Left colon (tissue), 2 donors: ENCODE measurements at places on chromosomes 16 and 17. TPM values are rescaled to one million over a fixed set of nuclear protein-coding genes. Genes with fewer than 3 reads are reported as not detected.
A peak's percentile ranks its signal among the peaks of the same experiment; 100 is the strongest.

The COG1 gene
- 46.4 TPM for total RNA-seq

The ADORA2B gene
- 28.6 TPM for total RNA-seq

The IRF8 gene
- total RNA-seq, result 41.9 TPM

The SOCS3 gene
- total RNA-seq, result 33.1 TPM

The CD300LG gene
- total RNA-seq, result 0.87 TPM

The TNK1 gene
- 22.2 TPM for total RNA-seq

The CCL11 gene
- total RNA-seq, result 4.9 TPM

The STAC2 gene
- not detected for total RNA-seq

The PITPNC1 gene
- 13.7 TPM for total RNA-seq

The MFSD11 gene
- total RNA-seq, result 39.1 TPM

The DNAJA3 gene
- 56.7 TPM for total RNA-seq

The TUBD1 gene
- 6.1 TPM for total RNA-seq

- DNase-seq, result no peak
Measured at GRCh38 chr17:4098521-4099209, 44.2 kb downstream of the ZZEF1 start.

DNA sequence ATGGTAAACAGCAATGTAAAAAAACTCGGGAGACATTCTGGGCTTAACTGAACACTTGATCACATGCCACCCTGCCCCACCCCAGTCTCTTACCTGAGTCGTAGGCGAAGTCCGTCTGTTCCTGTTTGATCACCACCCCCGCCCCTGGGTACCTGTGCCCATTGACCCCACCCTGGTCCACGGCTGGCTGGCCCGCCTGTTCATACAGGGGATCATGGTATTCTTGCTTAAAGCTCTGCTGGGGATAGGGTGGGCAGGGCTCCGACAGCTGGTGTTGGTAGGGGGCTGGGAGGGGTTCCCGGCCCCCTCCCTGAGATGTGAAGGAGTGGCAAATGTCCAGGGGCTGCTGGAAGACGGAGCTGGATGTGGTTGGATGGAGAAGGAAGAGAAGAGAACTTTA, 13.6 kb downstream of the ETV4 start:
- peak; percentile 80 for DNase-seq

GRCh38 chr16:67490335-67491096, 7.2 kb upstream of the AGRP start:
- no peak for DNase-seq

GRCh38 chr17:40422990-40423633, 5.4 kb upstream of the TOP2A start:
- DNase-seq, result no peak

DNA sequence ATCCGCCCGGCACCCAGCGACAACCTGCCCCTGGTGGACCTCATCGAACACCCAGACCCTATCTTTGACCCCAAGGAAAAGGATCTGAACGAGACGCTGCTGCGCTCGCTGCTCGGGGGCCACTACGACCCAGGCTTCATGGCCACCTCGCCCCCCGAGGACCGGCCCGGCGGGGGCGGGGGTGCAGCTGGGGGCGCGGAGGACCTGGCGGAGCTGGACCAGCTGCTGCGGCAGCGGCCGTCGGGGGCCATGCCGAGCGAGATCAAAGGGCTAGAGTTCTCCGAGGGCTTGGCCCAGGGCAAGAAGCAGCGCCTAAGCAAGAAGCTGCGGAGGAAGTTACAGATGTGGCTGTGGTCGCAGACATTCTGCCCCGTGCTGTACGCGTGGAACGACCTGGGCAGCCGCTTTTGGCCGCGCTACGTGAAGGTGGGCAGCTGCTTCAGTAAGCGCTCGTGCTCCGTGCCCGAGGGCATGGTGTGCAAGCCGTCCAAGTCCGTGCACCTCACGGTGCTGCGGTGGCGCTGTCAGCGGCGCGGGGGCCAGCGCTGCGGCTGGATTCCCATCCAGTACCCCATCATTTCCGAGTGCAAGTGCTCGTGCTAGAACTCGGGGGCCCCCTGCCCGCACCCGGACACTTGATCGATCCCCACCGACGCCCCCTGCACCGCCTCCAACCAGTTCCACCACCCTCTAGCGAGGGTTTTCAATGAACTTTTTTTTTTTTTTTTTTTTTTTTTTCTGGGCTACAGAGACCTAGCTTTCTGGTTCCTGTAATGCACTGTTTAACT, 1.0 kb downstream of the NOG start:
- peak; percentile 7 for DNase-seq

DNA sequence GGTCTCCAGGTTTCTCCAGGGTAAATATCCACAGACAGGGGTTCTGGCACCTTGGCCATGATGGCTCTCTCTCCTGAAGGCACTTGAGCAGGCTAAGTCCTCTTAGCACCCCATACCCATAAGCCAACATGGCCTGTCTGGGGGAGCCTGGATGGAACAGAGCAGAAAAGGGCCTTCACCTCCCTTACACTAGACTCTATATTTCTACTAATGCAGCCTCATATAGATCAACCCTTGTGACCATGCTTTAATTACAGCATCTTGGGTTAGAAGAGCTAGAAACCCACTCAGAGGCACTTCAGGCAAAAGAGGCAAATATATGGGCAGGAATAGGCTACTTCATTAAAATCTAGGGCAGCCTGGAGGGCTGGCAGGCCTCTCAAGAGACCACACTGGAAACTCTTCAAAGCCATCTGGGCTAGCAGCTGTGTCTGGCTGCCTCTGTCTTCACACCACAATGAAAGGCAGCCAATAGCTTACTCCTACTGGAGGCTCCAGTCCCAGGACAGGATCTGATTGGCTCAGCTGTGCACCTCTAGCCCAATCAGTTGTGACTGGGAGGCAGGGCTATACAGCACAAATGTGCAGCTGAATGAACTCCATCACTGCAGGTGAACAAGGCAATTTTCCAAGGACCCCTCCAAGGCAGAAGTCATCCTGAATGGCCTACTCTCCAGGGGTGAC, 4.7 kb upstream of the CDT1 start:
- DNase-seq, result no peak

DNA sequence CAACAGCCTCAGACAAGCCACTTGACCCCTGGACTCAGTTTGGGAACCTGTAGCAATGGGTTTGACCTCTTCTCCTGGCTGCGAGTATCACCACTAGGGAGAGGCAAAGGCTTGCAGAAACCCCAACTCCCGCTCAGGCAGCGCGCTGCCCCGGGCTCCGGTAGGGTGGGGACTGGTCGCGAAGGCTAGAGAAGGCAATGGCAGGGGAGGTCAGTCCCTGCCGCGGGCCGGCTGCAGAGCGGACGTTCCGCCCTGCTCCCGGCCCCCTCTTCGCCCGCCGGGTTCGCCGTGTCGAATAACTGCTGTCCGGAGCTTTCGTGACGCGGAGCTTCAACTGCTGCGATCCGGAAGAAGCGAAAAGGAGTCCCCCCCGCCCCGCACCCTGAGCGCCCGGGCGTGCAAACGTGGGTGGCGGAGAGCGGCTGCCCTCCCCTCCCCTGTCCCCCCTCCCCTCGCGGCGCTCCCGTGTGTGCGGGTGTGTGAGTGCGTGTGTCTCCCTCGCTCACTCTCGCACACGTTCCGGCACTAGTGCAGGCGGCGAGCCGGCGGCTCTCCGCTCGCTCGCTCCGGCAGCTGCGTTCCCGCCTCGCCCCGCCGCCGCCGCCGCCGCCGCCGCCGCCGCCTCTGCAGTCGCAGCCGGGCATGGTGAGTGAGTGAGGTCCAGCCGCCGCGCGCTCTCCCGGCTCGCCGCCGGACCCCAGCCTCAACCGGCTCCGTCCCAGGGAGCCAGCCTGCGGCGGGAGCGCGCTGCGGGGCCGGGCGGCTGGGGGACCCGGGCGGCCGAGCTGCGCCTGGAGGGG, 772 bp upstream of the SHISA6 start:
- no peak for DNase-seq

DNA sequence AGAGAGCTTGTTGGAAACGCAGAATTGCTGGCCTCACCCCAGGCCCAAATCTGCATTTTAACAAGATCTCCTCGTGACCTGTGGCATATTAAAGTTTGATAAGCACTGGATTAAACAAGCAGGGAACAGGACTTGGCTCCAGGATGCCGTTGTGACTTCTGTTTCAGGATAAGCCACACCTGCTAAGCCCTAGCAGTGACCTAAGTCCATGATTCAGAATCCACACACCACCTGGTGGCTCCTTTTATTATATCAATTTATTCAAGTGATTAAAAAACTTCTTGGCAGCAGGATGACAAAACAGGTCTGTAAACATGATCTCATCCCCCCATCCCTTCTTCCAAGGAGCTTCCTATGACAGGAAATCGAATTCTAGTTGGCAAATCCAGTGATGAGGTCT, 9.1 kb downstream of the NAGPA start:
- DNase-seq, result peak; percentile 64

DNA sequence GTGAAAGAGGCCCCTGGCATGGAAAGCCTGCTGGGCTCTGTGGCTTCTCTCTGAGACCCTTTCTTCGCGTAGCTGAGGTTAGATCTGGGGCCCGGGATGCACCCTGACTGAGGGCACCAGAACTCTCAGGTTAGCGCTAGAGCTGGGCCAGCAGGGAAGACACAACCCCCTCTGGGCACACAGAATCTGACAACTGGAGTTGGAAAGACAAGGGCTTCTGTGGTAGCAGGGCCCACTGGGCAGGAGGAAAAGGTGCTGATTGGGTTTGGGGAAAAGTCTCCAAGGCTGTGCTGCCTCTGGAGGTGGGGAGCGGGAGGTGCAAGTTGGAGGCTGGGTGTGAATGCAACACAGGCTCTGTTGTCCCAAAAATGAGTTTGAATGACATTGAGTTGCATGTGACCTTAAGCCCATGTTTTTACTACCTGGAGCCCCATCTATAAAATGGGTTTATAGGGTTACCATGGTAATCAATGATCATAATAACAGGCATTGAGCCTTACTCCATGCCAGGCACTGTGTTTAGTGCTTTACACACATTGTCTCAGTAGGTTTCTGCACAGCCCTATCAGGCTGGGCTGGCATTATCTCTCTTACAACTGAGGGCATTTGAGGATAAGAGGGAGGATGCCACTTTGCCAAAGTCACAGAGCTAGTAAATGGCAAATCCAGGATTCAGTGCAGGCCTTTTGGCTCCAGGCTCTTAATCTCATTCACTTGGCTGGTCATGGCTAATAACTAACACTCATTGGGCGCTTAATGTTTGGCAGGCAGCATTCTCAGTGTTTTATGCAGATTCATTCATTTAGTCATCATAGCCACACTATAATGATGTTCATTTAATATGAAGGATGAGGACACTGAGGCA, 9.5 kb upstream of the IGFBP4 start:
- DNase-seq, result no peak

GRCh38 chr16:83721676-83722075, 86.1 kb upstream of the HSBP1 start:
- no peak for DNase-seq

DNA sequence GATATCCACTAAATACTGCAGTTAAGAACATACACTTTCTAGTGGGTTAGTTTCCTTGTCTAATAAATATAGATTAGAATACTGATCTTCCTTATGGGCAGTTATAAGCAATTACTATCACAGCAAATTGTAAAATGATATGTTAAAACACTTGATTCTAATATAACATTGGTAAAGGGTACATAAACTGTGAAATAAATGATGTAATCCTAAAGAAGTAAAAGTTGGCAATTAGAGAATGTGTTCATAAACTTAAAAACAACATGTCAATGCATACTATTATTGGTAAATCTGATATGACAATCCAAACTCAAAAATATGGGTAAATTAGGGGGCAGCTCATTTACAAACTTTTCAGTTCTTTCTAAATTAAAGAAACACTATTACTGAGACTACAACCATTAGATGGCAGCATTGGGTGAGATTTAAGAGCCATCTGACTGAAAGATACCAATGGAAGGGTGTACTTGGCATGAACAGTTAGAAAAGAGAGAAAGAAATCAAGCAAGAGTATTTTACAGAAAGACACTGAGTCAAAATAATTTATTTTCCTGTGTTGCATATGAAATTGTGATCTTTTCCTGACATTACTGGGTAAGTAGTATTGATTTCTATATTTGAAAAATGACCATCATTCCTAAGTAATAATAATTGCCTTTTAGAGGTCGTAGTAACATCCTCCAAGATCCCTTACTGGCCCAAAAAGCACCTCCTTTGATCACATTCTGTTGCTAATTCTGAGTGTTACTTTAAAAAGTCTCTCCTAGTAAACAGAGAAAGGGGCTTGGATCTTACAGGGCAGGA, 119.6 kb downstream of the SPAG9 start:
- DNase-seq, result no peak

DNA sequence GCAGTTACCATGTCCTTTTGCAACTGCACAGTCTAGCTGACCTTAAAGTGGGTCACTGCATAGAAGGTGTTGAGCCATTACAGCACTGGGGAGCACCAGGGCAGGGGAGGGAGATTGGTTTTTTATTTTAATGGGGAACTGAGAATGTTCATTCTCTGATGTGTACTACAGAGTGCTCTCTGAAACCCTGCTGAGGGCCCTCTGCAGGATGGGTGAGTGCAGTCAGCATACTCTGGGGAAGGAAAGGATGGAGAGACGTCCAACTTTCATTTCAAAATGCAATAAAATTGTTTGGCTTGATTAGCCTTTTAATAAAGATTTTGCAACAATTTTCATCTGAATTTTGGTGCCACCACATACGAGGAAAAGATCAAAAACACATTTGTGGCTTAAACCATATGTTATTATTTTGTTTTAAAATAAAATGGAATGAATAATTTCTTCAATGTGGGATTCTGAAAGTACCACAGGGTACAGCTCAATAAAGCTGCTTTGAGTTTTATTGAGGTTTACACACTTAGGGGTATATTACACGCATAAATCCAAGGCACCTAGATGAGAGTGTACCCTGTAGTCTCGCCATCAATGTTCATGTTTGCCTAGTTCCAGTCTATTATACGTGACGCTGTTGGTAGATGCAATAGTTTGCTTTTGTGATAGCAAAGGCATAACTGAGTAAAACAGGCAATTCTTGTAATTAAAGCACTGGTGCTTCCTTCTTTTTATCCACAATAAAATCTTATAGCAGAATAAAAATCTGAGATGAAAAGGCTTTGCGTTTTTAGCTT, 73.5 kb downstream of the SNX11 start:
- DNase-seq, result no peak

- DNase-seq, result no peak
Measured at GRCh38 chr17:12979826-12980500, 37.9 kb downstream of the ELAC2 start.

GRCh38 chr16:87927195-87927562, 9.2 kb downstream of the CA5A start:
- no peak for DNase-seq

DNA sequence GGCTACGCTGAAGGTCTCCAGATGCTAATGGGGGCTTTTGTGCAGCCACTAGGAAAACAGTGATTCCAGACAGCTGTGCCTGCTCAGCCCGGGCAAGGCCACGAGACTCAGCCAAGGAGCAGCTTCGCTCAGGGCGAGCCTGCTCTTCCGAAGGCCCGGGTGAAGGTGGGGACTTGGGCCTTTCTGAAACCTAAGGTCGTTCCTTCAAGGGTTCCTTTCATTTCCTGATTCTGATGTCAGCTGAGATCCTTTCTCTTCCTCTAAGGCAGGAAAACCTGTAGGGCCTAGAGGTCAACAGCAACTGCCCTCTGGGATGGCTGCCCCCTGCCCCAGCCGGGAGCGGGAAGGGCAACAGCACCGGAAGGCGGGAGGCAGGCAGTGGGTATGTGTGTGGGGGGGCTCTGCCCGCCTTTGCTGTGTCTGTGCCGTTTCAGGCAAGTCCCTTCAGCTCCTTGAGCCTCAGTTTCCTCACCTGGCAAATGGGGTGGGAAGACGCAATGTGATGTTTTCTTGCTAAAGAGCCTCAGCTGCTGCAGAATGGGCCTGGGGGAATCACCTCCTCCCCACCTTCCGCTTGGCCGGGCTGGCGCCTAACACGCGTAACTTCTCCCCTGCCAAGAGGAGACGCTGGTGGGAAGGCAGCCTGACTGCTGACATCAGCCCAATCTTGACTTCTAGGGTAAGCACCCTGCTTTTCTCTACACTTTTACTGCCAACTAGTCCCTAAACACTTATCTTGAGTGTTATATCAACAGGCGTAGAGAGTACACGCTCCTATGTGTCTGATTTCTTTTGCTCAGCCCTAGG, 32.8 kb downstream of the IRF8 start:
- DNase-seq, result no peak
